Eye (tissue), 1 donor: ENCODE measurements at places on chromosomes 5 and 9.

GRCh38 chr5:5316334-5316733 is 106.1 kb upstream of the ICE1 start:
- DNase-seq = no peak

- no peak for DNase-seq
These were observed 193.2 kb downstream of the MAPKAP1 start for GRCh38 chr9:125513668-125514413.

DNA sequence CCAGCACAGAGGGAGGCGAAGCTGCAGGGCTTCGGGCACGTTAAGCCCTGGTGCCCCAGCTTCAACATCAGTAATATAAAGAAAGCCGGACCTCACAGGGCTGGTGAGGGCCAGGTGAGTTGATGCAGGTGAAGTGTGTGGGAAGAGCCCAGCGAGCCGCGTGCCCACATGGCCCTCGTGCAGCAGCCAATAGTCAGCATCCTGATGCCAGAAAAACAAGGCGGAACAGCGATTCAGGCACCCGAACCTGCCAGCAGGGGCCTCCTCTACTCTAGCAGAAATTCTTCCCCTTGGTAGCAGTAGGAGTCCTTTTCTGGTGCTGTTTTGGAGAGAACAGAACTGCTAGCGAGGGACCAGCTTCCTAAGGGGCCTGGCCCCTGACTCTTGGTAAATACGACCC is 7.8 kb downstream of the MED10 start:
- DNase-seq = no peak

DNA sequence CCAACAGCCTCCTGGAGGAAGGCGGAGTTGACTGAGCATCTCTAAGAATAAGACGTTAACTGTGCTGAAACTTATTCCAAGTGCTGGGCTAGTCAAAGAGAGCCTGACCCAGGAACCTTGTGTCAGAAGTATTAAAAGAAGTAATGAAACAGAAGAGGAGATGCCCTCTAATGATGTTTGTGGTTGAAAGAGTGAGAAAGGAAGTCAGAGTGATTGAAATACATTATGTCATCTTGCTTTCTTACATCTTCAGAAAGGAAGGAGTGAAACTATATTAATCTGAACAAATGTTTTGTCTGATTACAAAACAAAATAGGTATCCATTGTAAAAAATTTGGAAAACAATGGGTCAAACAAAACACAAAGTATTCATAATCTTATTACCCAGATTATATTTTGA is 460.7 kb downstream of the NTRK2 start:
- DNase-seq = no peak

- DNase-seq = no peak
These were observed 216.8 kb upstream of the RGMB start for GRCh38 chr5:98556712-98557111.

DNA sequence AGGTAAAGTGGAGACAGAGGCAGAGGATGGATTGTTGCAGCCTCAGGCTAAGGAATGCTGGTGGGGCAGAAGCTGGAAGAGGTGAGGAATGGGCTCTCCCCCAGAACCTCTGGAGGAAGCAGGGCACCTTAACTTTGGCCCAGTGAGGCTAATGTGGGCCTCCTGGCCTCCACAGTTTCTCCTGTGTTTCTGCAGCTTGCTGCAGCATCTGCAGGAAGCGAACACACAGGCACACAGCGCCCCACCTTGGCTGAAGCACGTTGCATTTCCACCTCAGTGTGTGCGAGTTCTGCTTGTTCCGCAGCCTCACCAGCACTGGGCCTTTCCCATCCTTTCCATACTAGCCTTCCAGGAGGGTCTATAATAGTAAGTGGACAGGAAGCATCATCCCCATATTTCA is 27.2 kb upstream of the ASS1 start:
- DNase-seq = no peak

DNA sequence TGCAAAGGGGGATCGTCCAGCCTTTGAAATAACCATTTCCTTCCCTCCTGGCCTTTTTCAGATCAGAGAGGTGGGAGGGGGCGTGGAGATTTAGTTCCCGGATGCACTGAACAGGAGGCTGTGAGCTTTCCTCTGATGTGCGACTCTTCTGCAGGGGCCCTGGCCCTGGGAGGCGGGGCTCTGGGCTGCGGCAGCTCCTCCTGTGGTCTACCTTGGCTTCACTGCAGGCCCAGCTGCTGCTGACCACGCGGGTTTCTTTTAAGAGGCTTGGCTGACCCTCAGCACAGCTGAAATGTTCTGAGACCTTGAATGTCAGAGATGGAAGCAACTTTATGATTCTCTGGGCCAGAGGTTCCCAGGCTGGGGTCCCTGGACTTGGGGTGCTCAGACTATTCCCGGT is 27.0 kb upstream of the COL15A1 start:
- no peak for DNase-seq

GRCh38 chr5:143229896-143230675 is 173.4 kb downstream of the NR3C1 start:
- DNase-seq = peak; percentile 33

- no peak for DNase-seq
These were observed 47.7 kb downstream of the MARCHF11 start for GRCh38 chr5:16131878-16132277.

- peak; percentile 1 for DNase-seq
These were observed 803.1 kb upstream of the COX7C start for GRCh38 chr5:85814596-85814995.

GRCh38 chr5:172097356-172097755 is 90.7 kb downstream of the STK10 start:
- DNase-seq = no peak

- DNase-seq = no peak
These were observed 101.1 kb downstream of the KIF4B start for GRCh38 chr5:155114655-155115054.

- DNase-seq = no peak
These were observed 830 bp downstream of the TRAF1 start for GRCh38 chr9:120925535-120926396.

GRCh38 chr5:71905834-71906711 is 187.0 kb downstream of the CARTPT start:
- DNase-seq = no peak

DNA sequence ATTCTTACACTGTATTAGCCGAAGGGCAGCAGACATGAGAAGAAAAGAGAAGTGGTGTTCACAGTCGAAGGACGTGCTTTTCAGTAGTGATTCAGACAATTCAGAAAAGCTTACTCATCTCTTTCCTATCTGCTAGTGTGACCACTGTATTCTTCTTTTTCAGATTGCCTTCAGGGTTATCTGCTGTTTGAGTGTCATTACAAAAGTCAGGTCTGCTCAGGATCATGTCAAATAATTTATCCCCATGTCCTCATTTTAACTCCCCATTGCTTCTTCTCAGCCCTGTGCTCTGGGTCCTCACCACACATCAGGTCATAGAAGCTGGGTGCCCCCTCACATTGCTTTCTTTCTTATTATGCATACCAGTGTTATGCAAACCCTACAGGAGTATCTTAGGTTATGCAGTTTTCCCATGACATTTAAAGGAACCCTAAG is 394.0 kb downstream of the CETN3 start:
- no peak for DNase-seq

- DNase-seq = no peak
These were observed 118.9 kb upstream of the ADRA1B start for GRCh38 chr5:159797261-159797970.

DNA sequence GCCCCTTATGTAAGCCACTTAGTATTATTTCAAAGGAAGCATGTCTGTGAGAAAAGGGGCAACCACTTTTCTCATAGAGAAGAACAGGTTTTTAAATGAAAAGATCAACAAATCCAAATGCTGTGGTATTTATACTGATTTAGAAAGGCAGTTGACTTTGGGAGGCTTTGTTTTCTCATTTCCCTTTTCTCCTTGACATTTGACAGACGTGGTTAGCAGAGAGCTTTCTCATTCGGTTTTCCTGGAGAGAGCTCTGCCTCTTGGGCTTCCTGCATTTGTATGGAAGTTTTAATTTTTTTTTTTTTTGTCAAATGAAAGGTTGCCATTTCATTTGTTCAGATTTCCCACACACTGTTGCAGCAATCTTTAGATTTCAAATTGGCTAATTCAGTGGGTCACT is 62.5 kb downstream of the EXOSC2 start:
- DNase-seq = no peak

GRCh38 chr5:127758766-127759283 is 55.6 kb downstream of the CCDC192 start:
- DNase-seq = no peak

GRCh38 chr9:89145097-89145496 is 33.5 kb downstream of the SHC3 start:
- no peak for DNase-seq

DNA sequence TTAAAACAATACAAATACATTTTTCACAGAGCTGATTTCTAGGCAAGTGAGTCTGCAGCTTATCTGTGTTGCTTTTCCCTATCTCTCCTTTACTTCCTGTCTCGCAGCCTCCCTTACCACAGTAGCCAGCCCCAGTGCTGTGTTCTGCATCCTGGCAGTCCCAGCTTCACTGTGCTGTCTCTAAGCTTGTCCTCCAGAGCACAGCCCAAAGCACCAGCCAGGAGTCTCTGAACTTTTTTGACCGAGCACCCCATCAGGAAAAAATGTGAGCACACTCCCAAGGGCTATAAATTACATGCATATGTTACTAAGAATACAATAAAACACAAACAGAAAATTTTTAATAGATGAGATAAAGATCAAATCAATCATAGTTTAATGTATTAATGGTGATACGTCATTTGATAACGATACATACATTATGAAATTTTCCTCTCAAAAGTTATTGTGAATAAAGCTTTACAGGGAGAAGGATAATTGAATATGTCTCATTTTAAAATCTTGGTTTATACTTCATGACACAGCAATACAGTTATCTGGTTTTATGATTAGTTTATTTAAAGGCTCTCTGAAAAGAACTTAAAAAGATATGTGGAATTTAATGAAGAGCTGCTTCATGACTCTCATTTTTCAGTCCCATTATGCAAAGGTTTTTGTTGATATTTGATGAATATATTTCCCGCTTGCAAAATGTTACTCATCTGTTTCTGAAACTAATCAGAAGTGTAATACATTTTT is 7.3 kb upstream of the RHOBTB3 start:
- DNase-seq = no peak

DNA sequence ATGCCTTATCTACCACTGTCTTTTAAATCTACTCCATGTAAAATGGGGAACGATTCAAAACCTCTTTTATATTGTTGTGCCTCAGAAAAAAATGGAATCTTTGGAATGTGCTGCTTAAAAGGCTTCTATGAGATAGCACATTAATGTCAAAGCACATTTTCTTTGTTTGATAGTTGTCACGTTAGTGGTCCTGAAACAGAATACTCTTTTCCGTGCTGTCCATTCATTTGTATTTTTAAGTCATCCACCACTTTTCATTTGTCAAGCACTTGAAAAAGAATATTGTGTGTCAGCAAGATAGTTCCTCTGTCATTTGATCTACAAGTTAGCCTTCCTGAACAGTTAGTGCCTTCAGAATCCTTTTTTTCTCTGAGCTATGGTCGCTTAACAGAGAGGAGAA is 246.9 kb downstream of the MAST4 start:
- DNase-seq = peak; percentile 28

DNA sequence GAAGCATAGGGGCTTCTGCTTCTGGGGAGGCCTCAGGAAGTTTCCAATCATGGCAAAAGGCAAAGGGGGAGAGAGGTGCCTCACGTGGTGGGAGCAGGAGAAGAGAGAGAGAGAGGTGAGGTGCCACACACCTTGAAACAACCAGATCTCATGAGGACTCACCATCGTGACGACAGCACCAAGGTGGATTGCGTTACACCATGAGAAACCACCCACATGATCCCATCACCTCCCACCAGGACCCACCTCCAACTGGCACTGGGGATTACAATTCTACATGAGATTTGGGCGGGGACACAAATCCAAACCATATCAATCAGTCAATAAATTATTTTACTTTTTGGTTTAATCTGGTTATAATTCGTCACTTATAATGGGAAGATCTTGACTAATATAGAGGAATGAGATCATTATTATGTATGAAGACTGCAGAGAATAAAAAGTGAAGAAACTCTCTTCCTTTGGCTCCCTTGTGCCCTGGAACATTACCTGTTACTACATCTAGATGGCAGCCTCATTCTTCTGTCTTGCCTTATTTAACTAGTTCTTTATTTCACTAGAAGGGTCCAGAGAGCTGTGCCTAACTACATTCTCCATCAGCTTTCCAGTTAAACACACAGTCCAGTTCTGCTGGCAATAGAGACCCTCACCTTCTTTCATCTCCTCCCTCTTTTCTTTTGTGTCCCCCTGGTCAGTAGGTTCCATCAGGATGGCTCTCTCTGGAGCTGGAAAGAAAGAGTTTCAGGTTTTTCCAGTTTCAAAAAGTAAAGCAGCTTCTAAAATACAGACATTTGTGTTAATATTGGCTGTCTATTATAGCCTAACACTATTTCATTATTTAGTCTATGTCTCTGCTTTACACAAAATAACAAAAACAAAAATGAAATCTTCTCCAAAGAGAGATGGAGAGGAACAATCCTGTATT is 21.7 kb upstream of the SPINK7 start:
- peak; percentile 11 for DNase-seq

DNA sequence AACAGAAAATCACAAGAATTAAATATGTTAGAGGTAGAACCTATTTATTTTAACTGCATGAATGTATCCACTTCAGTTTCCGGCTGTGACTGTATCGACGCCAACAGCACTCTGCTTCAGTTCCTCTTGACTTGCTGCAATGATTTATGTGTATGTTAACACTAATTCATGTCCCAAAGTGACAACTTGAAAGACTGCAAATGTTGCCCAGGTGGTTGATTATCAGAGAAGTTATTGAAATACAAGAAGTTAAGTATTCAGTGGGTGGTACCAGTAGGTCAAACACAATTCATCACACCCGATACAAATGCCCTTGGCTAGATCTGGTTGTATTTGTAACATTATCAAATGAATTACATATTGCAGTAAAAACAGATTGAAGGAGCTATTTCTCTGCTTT is 622.7 kb upstream of the CDH18 start:
- DNase-seq = peak; percentile 37

- DNase-seq = peak; percentile 2
These were observed 48.9 kb upstream of the TTC23L start for GRCh38 chr5:34790069-34790468.

- DNase-seq = no peak
These were observed 281.9 kb upstream of the PUM3 start for GRCh38 chr9:3125602-3126405.

GRCh38 chr5:64147849-64148441 is 17.7 kb upstream of the RNF180 start:
- peak; percentile 74 for DNase-seq

- DNase-seq = no peak
These were observed 8.9 kb upstream of the ELOVL7 start for GRCh38 chr5:60852940-60853339.

DNA sequence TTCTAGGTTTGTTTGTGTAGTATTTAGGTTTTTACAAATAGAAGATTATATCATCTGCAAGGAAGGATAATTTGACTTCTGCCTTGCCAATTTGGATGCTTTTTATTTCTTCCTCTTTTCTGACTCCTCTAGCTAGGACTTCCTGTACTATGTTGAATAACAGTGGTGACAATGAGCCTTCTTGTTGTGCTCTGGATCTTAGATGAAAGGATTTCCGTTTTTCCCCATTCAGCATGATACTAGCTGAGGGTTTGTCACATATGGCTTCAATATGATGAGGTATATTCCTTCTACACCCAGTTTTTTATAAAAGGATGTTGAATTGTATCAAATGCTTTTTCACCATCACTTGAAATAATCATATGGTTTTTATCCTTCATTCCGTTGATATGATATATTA is 101.4 kb downstream of the FBXO4 start:
- no peak for DNase-seq

- peak; percentile 74 for DNase-seq
These were observed 847 bp upstream of the GABRB2 start for GRCh38 chr5:161547406-161547737.
